Activated CD4-positive, alpha-beta T cell treated with anti-CD3 and anti-CD28 coated beads, Interleukin-2, amount 50 U/mL, for 4 hours (primary cell): ENCODE measurements at places on chromosomes 5 and 9.

DNA sequence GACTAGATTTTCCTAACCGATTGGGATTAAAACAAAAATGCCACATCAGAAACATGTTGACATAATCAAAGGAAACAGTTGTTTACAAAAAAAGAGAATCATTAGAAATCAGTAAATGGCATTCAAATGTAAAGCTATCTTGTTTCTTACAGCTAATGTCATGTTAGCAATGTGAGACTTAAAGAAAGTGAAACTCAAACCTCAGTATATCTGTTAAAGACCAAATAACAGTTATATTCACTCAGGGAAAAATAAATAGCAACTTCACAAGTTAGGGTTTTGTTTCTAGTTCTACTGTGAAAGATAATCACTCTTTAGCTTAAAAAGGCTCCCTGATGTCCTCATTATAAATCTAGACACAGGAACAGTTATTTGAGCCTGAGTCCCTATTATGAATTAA, 189.3 kb upstream of the EFNA5 start:
- no peak for DNase-seq

- no peak for DNase-seq
Observed at GRCh38 chr9:120885958-120886357, 9.0 kb upstream of the PHF19 start.

GRCh38 chr9:19624519-19624918, 164.3 kb downstream of the SLC24A2 start:
- no peak for DNase-seq

- DNase-seq, result no peak
Observed at GRCh38 chr5:143466632-143467031, 63.1 kb upstream of the NR3C1 start.

GRCh38 chr5:56019306-56020272, 24.8 kb upstream of the IL6ST start:
- DNase-seq, result no peak

DNA sequence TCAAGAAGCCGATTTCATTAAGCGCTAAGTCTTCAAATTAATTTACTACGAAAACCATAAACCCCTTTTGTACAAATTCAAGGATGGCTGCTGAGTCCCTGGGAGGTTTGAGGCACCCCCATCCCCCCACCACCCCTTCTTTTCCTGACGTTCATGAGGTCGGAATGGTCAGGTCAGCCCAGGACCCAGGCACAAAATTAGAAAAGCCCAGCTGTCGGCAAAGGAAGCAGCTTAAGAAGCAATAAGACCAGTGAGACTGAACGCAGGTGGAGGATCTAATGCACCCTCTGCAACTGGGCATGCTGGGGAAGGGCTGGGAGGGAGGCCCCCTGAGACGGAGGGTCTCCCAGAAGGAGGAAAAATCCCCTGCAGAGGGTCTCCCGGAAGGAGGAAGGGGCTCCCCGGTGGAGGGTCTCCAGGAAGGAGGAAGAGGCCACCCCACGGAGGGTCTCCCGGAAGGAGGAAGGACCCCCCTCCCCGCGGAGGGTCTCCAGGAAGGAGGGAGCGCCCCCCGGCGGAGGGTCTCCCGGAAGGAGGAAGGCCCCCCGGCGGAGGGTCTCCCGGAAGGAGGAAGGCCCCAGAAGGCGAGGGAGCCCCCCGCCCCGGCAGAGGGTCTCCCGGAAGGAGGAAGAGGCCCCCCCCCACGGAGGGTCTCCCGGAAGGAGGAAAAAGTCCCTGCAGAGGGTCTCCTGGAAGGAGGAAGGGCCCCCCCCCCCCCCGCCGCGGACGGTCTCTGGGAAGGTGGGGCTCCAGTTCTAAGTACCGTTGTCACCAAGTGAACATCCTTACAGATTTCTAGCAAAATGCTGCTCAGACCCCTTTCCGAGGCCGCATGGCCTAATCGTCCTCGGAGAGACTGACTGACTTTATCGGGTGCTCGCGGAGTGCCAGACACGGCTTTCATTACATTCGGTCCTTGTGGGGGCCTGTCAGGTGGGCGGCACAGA, 74.4 kb upstream of the FCN1 start:
- no peak for DNase-seq

DNA sequence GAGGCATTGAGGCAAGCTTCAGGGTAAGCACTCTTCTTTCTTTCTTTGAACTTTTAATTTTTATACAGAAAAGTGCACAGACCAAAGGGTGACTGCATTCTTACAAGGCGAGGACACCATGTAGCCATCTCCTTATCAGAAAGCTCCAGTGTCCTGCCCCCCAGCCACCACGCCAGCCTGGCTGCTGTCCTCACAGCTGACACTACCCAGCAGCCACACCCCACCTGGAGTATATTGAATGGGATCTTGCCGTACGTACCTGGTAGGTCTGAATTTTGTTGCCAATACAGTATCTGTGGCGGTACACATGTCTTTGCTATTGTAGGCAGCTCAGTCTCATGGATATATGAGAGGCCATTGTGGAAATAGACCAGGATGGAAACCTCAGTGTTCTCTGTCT, 284.0 kb upstream of the IRX2 start:
- DNase-seq, result no peak
